Activated gamma-delta T cell (primary cell): ENCODE measurements at places on chromosomes 5 and 9.

DNA sequence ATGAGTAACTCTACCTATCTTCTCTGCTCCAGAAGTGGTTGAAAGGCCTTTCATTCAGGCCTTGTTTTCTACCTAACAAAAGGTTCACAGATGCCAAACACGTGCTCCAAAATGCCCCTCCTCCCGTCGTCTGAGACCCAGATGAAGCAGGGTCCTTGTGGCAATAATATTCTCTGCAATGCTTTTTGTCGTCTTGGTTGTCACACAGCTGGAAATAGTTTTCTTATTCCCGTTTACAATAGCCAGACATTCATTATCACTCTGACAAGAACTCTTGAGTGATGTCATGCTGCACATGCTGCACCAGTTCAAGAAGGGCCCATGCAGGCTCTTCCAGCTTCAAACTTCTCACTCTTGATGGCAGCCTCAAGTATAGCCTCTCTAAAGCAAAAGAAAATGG is 7.8 kb downstream of the LPAR1 start:
- DNase-seq: no peak

- DNase-seq: no peak
These were observed 1.3 kb downstream of the NR2F1-AS1 start for GRCh38 chr5:93579692-93580062.

- DNase-seq: no peak
These were observed 38.3 kb downstream of the FAM13B start for GRCh38 chr5:137994556-137994955.

DNA sequence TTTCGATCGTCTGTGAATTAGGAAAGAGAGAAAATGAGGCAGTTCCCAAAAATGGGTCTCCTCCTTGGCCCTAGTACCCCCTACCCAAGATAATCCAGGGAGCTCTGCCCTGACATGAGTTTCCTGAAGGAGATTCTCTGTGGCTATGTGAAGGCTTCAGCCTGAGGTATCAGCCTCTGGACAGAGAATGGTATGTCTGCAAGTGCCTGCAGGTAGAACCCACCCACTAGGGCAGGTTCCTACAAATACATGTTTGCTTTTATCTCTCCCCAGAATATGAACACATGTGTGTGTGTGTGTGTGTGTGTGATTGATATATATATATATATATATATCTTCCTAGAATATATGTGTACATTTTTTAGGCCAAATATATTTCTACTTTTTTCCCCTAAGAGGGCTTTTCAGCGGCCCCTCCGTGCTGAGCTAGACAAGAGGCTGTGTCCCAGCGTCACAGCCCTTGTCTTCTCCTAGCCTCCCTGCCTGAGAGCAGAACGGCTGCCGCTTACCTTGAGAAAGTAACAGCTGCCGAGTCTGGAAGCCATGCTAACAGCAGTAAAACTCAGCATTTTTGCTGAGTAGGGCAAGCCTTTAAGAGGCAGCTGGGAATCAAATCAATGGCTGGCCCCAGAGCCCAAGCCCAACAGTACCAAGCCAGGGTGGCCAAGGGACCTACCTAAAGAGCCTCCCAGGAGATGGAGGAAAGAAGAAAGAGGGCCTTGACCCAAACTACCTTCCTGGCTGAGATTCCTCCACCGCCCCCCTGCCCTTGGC is 2.1 kb downstream of the BRINP1 start:
- DNase-seq: no peak

DNA sequence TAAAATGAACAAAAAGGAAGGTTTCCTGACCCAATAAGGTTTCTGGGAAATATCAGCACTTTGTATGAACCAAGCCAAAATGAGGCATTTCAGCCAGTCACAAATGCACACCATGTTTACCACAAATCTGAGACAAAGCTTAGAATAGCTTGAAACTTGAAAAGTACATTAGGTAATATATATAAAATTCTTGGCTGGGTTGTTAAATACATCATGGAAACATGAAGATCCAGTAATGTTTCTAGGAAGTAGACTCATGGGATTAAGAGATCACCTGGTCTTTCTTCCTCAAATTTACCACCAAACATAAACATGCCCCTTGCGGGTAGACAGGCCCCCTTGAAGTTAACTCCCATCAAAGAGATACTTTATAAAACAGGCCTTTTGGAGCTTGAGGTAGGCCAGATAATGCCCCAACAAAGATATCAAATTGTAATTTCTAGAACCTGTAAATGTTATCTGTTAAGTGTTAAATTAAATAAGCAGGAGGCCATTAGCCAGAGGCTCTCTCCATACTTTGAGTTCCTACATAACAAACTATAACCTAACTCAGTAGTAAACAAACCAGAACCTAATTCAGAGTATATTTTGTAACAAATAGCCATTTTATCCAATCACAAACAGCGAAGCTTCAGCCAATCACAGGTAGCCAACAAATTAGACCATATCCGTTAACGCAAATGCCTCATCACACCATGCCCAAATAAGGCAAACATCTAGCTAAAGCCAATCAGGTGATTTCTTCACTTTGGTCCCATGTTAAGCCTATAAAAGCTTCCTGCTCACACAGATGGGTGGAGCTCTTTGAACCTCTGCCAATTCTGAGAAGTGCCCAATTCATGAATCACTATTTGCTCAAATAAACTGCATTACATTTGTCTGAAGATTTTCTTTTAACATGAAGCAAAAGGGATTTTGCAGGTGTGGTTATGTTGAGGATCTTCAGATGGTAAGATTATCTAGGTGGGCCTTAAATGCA is 127.9 kb upstream of the TARS1 start:
- DNase-seq: no peak

GRCh38 chr5:150000990-150001659 is 586 bp downstream of the HMGXB3 start:
- peak; percentile 35 for DNase-seq

GRCh38 chr9:3281399-3281798 is 244.4 kb downstream of the RFX3 start:
- no peak for DNase-seq

GRCh38 chr9:6224393-6225154 is 9.0 kb downstream of the IL33 start:
- DNase-seq: no peak

- DNase-seq: no peak
These were observed 35.4 kb upstream of the TGFBI start for GRCh38 chr5:135993335-135993879.

GRCh38 chr9:92738661-92739081 is 26.0 kb downstream of the BICD2 start:
- DNase-seq: no peak

GRCh38 chr5:179885491-179886090 is 22.1 kb downstream of the TBC1D9B start:
- no peak for DNase-seq

GRCh38 chr5:61198606-61199005 is 36.3 kb upstream of the SMIM15 start:
- DNase-seq: no peak

DNA sequence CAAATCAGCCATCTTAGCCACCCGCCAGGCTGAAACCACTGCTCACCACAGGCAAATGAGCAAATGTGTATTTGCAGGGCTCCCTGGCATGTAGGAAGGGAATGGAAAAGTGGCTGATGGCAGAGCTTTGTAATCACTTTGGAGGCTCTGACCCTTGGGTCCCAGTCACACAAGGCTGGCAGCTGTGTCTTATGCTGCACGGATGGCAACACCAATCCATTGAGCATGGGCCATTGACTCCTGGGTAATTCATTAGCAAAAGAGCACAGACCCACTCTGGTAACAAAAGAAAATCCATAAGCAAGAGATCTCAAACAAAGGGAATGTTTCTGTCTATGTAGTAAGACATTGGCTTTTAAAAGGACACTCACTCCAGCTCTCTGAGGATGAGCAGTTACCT is 57.6 kb downstream of the SPOCK1 start:
- DNase-seq: no peak
